Bronchus fibroblast of lung (primary cell): ENCODE measurements at places on chromosomes 3 and 15. TPM values are rescaled to one million over a fixed set of nuclear protein-coding genes. Genes with fewer than 3 reads are reported as not detected.

The GRAMD1C gene
- 4.6 and 5.0 TPM in 2 replicates for total RNA-seq

The C2CD4B gene
- not detected in 2 replicates for total RNA-seq

The ITIH1 gene
- not detected in 2 replicates for total RNA-seq

The LMCD1 gene
- 73.6 and 87.3 TPM in 2 replicates for total RNA-seq

The PLA2G4E gene
- total RNA-seq = not detected in 2 replicates

The XYLB gene
- total RNA-seq = 1.8 and 5.7 TPM in 2 replicates

The PTH1R gene
- total RNA-seq = 0.34 and 0.59 TPM in 2 replicates

The NR2F2 gene
- total RNA-seq = 13.8 and 21.4 TPM in 2 replicates

The ENTPD3 gene
- under 0.01 TPM in 2 replicates for total RNA-seq

The HTD2 gene
- 3.9 and 6.1 TPM in 2 replicates for total RNA-seq

The LMAN1L gene
- total RNA-seq = not detected in 2 replicates

The IGSF11 gene
- not detected in 2 replicates for total RNA-seq

The AADACL2 gene
- total RNA-seq = not detected in 2 replicates

The TKT gene
- 477 and 562 TPM in 2 replicates for total RNA-seq

The ACTL6A gene
- total RNA-seq = 74.3 and 151 TPM in 2 replicates

The COL6A6 gene
- total RNA-seq = not detected in 2 replicates

The MYL3 gene
- total RNA-seq = not detected in 2 replicates

The MAGI1 gene
- 6.4 and 7.3 TPM in 2 replicates for total RNA-seq

The LIPH gene
- total RNA-seq = under 0.01 TPM in 1 of 2 replicates, not detected in the other

The SLC12A8 gene
- 4.8 and 6.2 TPM in 2 replicates for total RNA-seq

The SLC26A6 gene
- total RNA-seq = 27.2 and 35.1 TPM in 2 replicates

The LTF gene
- not detected in 2 replicates for total RNA-seq

The DISP2 gene
- 0.17 and 0.30 TPM in 2 replicates for total RNA-seq

The P3H2 gene
- 6.4 and 7.3 TPM in 2 replicates for total RNA-seq

The ANP32A gene
- 65.2 and 80.1 TPM in 2 replicates for total RNA-seq

The C3orf49 gene
- not detected in 2 replicates for total RNA-seq

The TMEM207 gene
- not detected in 2 replicates for total RNA-seq

The STAC gene
- 4.3 and 5.0 TPM in 2 replicates for total RNA-seq

The IDH2 gene
- total RNA-seq = 97.3 and 99.0 TPM in 2 replicates

The GNL3 gene
- total RNA-seq = 73.6 and 87.3 TPM in 2 replicates

The PPP1R14D gene
- total RNA-seq = not detected in 2 replicates

The TMEM87A gene
- 25.1 and 31.3 TPM in 2 replicates for total RNA-seq

The PLIN1 gene
- 0.15 TPM in 1 of 2 replicates, not detected in the other for total RNA-seq

The PP2D1 gene
- total RNA-seq = not detected in 2 replicates

The SUCNR1 gene
- total RNA-seq = not detected in 2 replicates

The CMTM7 gene
- total RNA-seq = 15.5 and 15.9 TPM in 2 replicates

The PSTPIP1 gene
- 0.84 and 1.5 TPM in 2 replicates for total RNA-seq

The TLR9 gene
- total RNA-seq = under 0.01 TPM in 1 of 2 replicates, not detected in the other

The CCR4 gene
- total RNA-seq = not detected in 2 replicates

The FRMD5 gene
- total RNA-seq = 0.84 and 0.89 TPM in 2 replicates

The NUP210 gene
- total RNA-seq = not detected in 2 replicates

The CAMP gene
- not detected in 2 replicates for total RNA-seq
